Fibroblast of upper back skin (primary cell): ENCODE measurements at places on chromosomes 4 and X.

GRCh38 chr4:84966382-84967242, at the start of gene WDFY3:
WDFY3 (minus strand) TSS chr4:84966690; CDS start chr4:84860591, 106,099 bp downstream.
- DNase-seq: peak; percentile 93

DNA sequence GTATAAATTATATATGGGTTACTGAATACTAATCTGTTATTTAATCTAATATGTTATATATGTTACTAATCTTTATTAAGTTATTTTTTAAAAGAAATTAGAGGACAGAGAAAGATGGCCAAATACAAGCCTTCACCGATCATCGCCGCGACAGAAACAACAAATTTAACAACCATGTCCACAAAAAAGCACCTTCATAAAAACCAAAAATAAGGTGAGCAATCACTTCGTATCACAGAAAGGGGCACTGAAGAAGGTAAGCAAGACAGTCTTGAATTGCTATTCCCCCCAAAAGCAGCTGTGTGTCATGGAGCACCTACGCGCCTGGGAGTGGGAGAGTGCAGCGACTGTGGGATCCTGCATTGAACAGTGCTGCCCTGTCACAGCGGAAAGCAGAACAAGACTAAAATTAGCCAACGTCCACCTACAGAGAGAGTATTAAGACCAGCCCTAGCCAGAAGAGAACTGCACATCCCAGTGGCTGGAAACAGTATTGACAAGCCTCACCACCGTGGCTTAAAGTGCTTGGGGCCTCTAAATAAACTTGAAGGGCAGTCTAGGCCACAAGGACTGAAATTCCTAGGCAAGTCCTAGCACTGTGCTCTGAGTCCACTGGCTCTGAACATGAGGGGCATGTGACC, 38.5 kb downstream of the LRBA start:
- DNase-seq: no peak

DNA sequence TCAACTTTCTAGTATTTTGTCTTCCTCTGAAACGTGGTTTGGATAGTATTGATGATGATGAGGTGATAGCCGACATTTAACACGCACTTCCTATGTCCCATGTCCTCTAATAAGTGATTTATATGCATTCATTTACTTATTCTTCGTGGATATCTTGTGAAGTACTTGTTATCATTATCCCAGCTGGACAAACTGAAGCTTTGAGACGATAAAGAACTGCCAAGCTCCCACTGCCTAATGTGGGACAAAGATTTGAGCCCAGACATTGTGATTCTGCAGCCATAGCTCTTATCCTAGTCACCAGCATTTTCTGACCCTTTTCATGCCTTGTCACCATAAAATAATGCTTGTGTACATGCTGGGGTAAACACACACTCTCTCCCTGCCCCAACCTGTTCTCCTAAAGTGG, 92.5 kb downstream of the RAPGEF2 start:
- DNase-seq: no peak

DNA sequence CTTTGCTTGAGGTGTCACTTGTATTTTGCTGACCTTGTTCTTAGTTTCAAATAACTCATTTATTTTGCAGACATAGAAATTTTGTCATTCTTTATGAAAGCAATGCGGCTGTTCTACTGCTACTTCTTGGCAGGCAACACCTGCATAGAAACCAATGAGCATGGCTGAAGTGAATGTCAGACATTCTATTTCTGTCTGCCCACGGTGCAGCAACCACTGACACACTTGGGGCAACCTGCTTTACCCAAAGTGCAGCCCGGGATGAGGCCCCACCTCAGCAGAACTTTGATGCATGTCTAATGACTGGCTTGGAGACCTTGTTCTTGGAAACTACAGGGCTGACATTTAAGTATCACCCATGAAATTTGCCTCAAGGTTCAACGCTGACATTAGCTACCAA, 93.6 kb downstream of the RBM47 start:
- DNase-seq: no peak

DNA sequence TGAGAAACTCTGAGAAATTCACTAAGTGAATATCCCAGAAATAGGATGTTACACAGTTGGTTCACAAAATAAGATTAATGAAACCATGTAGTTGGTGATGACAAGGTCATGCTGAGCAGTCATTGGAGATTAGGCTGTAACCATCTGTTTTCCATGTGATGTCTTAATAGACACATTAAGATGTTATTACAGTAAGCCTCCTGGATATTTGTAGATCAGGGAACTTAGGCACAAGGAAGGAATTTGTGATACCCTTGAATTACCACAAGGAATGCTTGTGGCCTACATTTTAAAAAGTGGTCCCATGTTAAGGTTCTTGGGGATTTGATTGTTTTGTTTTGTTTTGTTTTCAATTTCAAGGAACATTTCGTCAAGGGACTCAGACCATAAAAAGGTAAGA, 185.6 kb upstream of the BANK1 start:
- peak; percentile 77 for DNase-seq

- DNase-seq: peak; percentile 70
Observed at GRCh38 chr4:37758226-37758625, 68.3 kb upstream of the PGM2 start.

GRCh38 chrX:56793112-56793430, 64.0 kb downstream of the NBDY start:
- no peak for DNase-seq

DNA sequence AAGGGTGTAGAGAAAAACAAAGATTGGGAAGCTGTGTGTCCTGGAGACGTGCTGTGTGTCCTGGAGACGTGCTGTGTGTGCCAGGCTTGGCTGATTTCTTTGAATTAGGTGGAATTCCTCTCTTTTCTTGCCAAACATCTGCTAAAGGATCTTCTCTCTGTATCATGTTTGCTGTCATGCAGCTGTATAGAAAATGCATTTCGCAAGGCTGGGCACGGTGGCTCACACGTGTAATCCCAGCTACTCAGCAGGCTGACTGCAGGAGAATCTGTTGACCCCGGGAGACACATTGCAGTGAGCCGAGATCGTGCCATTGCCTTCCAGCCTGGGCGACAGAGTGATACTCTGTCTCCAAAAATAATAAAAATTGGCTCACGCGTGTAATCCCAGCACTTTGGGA, 187.0 kb downstream of the CRLF2 start:
- no peak for DNase-seq

- no peak for DNase-seq
Observed at GRCh38 chrX:139297638-139298037, 232.9 kb upstream of the F9 start.

DNA sequence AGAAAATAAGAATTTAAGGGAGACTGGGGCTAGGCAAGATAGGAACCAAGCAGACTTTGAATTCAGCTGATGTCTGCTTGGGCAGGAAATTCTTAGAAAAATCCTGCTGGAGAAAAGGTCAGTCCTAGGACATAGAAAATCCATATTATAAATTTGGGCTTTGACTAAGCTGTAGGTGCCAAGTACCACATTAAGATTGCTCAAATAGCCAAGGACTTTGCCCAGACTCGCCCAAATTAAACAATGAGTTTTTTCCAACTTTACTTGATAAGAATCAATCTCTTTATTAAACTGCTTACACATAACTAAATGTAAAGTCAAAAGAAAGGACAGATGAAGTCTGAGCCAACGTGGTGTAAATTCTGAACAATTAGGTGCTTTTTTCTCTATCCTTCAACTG, 95.4 kb downstream of the FUNDC1 start:
- no peak for DNase-seq

GRCh38 chrX:105753411-105753810, 68.9 kb upstream of the NRK start:
- DNase-seq: no peak

GRCh38 chr4:137601934-137602333, 69.6 kb upstream of the PCDH18 start:
- DNase-seq: peak; percentile 65

GRCh38 chr4:182404376-182404775, 161.2 kb downstream of the TENM3 start:
- peak; percentile 47 for DNase-seq

DNA sequence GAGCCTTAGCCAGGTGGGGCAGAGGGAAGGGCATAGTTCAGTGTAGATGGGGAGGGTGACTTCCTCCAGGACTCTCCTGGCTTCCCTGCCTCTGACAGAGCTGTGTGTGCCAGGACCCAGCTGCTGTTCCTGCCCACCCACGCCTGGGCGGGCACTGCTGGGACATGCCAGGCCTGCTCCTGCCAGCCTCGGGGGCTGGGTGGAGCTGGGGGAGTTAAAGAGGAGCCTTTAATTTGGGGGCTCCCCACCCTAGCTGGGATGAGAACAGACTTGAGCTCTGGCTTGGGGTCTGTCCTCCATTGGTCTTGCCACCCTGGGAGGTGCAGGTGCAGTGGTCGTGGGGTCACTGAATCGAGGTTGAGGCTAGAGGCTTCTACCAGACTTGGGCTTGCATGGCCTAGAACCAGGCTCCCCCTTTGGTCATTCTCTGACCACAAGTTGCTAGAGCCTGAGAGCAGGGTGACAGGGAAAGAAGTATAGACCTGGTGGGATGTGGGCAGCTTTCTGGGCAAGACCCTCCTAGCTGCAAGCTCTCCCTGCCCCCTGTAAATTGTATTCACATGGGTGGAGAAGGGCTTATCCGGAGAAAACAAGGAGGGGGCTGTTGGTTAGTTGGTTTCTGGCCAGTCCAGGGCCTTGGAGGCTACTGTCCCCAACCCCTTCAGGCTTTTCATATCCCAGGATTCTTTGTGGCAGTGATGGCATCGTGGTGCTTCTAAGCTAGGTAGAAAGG, 5.7 kb downstream of the EFNB1 start:
- no peak for DNase-seq

- DNase-seq: no peak
Observed at GRCh38 chr4:69874507-69874906, 14.6 kb upstream of the SULT1E1 start.

- DNase-seq: no peak
Observed at GRCh38 chr4:91621446-91621845, 682.3 kb upstream of the GRID2 start.

DNA sequence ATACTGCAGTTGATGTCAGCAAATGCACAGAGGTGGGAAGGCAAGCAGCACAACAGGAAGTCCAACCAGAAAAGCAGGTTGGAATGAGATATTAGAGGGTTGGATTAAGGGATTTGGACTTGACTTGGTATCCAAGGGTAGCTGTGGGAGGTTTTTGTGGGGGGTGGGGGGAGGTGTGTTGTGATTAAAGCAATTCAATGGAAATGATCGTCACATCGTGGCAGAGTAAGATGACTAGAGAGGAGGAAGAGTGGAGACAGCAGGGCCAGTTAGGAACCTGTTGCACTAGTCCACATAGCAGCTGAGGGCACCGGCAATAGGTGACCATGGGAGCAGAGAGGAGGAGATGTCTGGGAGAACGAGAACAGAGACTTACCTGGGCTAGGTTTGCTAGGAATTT, 2.4 kb downstream of the SLC25A43 start:
- no peak for DNase-seq

GRCh38 chrX:68369559-68369958, 63.7 kb downstream of the OPHN1 start:
- DNase-seq: no peak

DNA sequence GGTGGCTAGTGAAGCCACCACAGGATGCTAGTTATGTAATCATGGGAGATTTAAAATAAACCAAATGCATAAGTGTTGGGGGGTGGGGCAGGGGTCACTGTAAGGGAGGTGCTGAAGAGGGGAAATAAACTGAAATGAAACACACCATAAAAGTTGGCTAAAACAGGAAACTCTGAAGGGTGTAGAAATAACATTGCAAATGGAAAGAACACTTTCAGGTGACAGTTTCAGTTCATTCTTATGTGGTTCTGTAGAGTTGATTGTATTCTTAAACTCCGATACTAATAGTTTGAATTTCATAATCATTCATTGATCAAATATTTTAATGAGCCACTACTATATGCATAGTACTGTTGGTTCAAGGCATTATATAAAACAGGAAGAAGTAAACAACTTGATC, 80.1 kb downstream of the HDAC8 start:
- no peak for DNase-seq
